Adipocyte (in vitro differentiated cells): ENCODE measurements at places on chromosomes 2 and 18.

- DNase-seq: no peak
Measured at GRCh38 chr2:26883956-26884355, 36.0 kb downstream of the DPYSL5 start.

DNA sequence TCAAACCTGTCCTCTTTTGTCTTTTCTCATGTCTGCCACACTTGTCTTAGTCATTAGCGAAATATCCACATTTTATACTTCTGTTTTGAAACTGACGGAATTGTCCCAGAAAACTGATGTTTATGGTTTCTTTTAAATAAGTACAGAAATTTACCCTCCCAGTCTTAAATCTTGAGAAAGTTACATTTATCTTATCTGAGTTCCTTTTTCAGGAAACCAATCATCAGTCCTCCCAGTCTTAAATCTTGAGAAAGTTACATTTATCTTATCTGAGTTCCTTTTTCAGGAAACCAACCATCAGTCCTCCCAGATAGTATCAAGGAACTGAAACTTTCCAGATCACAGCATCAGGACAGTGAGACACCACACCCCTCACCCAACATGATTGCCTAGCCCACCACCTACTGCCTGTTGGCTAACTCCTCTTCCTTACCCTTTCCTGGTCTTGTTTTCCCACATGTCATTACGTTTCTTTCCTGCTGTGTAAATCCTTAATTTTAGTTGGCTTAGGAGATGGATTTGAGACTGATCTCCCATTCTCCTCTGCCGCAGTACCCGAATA is 247.7 kb downstream of the PTPRM start:
- DNase-seq: no peak

DNA sequence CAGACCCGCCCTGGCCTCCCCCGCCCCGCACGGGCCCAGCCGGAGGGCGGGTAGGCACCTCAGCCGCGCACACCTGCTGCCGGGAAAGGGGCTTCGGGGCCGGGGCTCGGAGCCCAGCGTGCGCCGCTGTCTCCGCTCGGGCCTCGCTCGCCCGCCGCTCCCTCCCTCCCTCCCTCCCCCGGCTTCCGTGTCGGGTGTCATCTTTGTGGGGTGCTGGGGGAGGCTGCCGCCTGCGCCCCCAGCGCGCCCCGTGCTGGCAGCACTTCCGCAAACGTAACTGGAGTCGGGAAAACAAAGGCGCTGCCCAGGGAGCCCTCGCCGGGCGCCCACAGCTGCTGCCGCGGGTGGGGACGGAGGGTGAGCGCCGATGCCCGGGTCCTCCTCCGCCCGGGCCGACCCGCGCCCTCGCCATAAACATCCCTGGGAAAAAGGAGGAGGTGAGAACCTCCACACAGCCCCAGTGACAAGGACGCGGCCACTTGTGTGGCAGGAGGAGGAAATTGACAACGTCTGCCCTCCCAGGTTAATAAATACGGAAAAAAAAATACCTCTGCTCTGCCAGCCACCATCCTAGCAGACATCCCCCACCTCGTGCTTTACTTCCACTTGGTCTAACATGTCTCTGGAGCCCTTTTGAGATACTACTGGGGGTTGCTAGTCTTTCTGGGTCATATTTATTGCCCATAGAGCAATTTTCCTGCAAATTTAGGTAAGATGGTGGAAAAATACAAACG is 550 bp downstream of the MFSD6 start:
- DNase-seq: peak; percentile 71

- DNase-seq: no peak
Measured at GRCh38 chr2:110660558-110660957, 17.3 kb downstream of the BUB1 start.

- no peak for DNase-seq
Measured at GRCh38 chr18:9973470-9973869, 59.7 kb downstream of the VAPA start.

DNA sequence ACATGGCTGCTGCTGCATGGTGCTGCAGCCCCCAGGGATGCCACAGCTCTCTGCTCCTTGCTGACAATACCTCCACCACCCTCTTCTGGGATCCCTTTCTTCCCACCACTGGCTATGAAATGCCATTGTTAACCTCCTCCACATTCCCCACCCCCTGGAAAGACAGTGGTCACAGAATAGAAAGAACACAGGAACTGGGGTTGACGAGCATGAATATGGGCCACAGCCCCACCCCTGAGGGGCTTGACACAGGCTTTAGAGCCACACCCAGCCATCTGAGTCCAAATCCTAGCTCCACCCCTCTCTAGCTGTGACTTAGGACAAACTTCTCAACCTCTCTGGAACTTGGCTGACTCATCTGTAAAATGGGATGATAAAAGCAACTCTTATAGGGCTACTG is 47.3 kb downstream of the TMEM163 start:
- no peak for DNase-seq

DNA sequence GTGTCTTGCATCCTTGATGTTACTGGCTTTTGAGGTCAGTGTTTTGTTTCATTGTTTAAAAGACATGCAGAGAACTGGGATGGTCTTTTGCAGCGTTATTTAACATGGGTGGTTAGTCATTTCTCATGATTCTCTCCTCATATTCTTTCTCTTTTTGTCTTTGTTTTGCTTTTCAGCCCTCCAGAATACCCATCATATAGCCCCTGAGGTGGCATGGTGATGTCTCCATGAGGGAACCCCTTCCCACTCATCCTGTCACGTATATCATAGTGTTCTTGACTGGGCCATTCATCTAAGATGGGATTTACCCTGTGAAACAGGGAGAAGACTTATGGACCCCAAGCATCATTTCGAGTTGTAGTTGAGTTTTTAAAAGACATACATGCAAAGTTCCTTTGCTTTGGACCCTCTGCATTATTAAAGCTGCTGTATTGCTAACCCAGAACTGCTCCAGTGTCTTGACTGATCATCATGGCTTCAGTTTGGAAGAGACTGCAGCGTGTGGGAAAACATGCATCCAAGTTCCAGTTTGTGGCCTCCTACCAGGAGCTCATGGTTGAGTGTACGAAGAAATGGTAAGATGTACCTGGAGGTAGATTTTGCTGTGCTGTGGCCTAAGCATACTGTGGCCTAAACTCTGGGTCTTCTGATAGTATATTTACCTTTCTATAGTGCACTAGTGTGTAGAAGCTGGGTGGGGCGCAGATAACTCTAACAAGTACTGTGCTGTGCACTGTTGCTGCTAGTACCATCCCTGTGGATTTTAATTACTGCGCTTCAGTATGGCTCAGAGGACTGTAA is 1.4 kb downstream of the EHBP1 start:
- no peak for DNase-seq

GRCh38 chr2:157197848-157198247 is 59.7 kb upstream of the GALNT5 start:
- no peak for DNase-seq

DNA sequence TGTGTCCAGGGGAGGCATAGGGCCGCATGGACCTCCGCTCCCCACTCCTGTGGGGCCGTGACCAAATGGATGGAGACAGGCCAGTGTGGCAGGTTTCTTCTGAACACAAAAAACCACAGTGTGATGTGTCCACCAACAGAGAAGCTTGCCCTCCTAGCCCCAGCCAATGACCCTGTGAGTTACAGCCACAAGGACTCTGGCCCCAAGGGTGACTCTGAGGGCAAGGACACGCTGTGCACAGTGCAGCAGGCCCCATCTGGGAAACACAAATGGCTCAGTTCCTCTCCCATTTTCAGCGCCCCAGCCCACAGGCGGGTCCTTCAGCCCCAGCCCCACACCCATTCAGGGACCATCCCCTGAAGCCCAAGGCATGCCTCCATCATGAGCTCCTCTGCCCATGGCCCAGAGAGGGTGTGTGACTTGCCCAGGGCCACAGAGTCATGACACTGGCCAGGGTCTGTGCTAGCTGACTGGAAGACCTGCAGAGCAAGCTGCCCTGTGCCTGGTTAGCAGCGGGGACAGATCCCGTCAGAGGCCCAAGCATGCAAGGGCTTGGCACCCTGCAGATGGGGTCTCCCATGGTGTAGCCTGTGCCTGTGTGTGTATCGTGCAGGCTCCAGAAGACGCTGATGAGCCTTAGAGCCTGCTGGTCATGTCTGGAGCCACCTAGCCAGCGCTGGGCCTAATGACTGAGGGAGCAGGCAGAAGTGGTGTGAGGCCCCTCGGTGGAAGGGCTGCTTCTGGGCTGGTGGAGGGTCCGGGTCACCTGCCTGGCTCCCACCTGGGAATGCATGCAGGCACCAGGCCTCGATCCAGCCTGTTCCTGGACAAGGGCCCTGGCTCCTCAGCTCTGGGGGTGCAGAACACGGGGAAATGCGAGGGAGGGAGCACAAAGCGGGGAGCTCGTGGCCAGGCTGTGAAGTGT is 47.7 kb downstream of the HS6ST1 start:
- no peak for DNase-seq

DNA sequence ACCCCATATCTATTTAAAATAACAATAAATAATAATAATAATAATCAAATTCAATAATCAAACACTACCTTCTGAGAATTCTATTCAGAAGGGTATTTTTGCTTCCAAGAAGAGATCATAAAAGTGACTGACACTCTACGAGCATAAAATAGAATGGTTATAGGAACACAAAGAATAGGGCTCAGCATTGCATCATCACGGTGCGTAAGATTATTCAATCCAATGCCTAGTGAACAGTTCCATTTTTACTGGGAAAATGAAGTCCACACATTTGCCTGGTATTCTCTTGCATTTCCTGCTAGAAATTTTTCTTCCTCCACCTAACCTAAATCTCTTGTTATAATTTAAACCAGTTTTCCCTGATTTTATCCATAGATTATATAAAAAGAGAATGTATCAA is 55.8 kb downstream of the AP1S3 start:
- no peak for DNase-seq

GRCh38 chr2:142061733-142062132 is 69.1 kb downstream of the LRP1B start:
- DNase-seq: no peak

- no peak for DNase-seq
Measured at GRCh38 chr2:150900913-150901312, 360.8 kb downstream of the RBM43 start.

- no peak for DNase-seq
Measured at GRCh38 chr2:38406597-38407110, 29.6 kb upstream of the ATL2 start.

- peak; percentile 83 for DNase-seq
Measured at GRCh38 chr2:109382951-109383350, 230.8 kb downstream of the SEPTIN10 start.

DNA sequence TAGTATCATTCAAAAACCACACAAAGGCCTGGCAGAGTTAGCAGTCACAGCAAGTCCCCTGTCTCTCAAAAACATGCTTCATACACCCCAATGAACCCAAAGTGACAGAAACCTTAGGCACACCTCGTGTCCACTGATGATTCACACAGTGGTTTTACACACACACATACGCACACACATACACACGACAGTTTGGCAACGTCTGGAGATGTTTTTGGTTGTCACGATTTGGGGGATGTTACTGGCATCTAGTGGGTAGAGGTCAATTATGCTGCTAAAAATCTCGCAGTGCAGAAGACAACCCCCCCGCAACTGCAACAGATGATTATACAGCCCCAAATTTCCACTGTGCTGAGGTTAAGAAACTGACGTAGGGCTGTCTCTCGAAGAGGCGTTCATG is 72.9 kb upstream of the PARD3B start:
- DNase-seq: no peak

- peak; percentile 2 for DNase-seq
Measured at GRCh38 chr18:6254456-6254855, 160.3 kb downstream of the L3MBTL4 start.

GRCh38 chr2:27073782-27074181 is 2.3 kb upstream of the OST4 start:
- DNase-seq: no peak

GRCh38 chr2:69584127-69584889 is 59.2 kb downstream of the AAK1 start:
- DNase-seq: no peak
